NCI-H1092 treated with DMSO at 0.1 percent for 48 hours (cell line): ENCODE measurements at places on chromosomes 7 and 10.

DNA sequence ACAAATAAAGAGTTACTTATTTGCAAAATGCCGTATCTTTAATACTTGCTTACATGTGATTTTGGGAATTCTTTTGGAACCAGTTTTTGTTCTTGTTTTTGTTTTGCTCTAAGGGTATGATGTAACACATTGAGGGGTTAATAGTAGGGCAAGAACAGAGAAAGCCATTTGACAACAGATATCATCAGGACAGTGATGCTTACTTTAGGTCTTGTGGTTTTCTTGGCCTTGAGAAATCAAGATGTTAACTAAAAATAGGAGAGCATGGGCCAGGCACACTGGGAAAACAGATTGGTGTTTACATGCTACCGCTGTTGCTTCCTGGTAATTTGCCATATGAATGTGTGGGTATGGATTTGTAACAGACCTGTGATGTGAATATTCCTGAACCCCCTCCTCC is 3.7 kb downstream of the SAMD8 start:
- DNase-seq: no peak

GRCh38 chr10:7506571-7506970 is 95.7 kb upstream of the SFMBT2 start:
- no peak for DNase-seq

- no peak for DNase-seq
Measured at GRCh38 chr7:139562961-139563565, 39.6 kb downstream of the CLEC2L start.

DNA sequence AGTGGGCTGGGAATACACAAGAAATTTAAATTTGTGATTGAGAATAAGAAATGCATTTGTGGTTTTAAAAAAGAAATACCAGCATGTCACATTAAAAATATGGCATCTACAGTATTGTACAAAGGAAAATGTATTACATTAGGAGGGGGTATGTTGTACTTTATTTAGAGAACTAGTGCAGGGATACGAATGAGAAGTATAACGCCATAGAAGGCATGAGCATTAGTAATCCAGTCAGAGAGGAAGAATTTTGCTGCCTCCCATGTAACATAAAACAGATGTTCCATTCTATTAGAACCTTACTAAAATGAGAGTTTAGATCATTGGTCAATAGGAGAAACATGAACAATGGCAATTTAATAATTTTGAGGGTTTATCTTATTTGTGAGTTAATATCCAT is 182.2 kb downstream of the ADK start:
- DNase-seq: no peak

GRCh38 chr7:123070702-123071286 is 75.3 kb upstream of the TAS2R16 start:
- no peak for DNase-seq

- no peak for DNase-seq
Measured at GRCh38 chr10:95324436-95325268, 33.8 kb upstream of the PDLIM1 start.

GRCh38 chr7:41148521-41148951 is 554.4 kb downstream of the INHBA start:
- no peak for DNase-seq

DNA sequence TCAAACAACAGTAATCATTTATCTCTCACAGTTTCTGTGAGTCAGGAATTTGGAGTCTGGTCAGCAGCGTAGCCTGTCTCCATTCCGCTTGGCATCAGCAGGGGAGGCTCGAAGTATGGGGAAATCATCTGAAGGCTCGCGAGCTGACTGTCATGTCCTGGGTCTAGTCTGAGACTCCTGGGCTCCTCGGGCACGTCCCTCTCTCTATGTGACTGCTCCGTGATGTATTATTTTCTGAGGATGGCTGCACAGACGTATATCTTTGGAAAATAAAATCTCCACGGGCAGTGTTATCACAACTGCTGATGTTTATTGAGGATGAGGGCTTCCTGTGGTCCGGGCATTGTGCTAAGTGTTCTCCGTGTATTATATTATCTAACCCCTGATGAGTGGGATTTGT is 23.3 kb upstream of the PCGF5 start:
- no peak for DNase-seq

- no peak for DNase-seq
Measured at GRCh38 chr7:88692493-88692892, 67.0 kb upstream of the ZNF804B start.

GRCh38 chr7:70953331-70953741 is 178.6 kb upstream of the GALNT17 start:
- no peak for DNase-seq

GRCh38 chr10:7475046-7475911 is 64.4 kb upstream of the SFMBT2 start:
- DNase-seq: peak; percentile 90

- no peak for DNase-seq
Measured at GRCh38 chr7:157514746-157515145, 177.9 kb downstream of the DNAJB6 start.

DNA sequence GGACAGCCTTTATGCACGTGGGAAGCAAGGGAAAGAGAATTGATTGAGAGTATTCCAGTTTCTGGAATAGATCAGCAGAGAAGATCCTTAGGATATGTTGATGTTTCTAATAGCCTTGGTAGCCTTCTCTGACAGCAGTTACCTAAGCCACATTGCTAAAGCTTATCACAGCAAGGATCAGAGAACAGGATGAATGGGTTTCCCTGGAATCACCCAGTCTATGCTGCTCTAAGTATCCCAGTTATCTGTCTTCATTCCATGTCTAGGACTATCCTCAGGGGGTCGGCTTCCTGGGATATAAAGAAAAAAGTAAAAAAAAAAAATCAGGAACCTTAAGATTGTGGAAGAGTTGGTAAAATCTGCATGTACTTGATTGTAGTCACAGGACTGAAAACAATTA is 352.0 kb upstream of the AKR1E2 start:
- no peak for DNase-seq

DNA sequence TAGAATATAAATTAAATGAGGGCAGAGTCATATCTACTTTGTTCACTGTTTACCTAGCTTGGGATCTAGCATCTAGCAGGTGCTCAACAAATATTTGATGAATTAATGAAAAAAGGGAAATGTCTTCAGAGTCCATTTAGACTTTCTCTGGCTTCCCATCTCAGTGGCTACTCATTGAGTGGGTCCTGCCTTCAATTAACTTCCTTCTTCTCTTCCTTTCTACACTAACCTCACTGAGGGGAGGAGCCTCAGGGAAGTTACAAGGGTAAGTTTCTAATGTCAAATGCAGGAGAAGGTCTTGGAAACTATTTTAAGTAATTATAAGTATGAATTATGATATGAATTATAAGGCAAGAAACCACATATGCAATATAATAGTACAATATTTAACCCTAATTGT is 28.2 kb upstream of the MPP7 start:
- DNase-seq: no peak

GRCh38 chr7:50147951-50148808 is 55.1 kb upstream of the ZPBP start:
- no peak for DNase-seq

- peak; percentile 38 for DNase-seq
Measured at GRCh38 chr10:114653926-114654325, 4.1 kb downstream of the ABLIM1 start.

- DNase-seq: no peak
Measured at GRCh38 chr10:78502210-78502936, 468.7 kb downstream of the RPS24 start.

GRCh38 chr10:76124280-76124679 is 692.9 kb downstream of the LRMDA start:
- no peak for DNase-seq

GRCh38 chr10:100734295-100735086 is 10.9 kb upstream of the PAX2 start:
- no peak for DNase-seq

DNA sequence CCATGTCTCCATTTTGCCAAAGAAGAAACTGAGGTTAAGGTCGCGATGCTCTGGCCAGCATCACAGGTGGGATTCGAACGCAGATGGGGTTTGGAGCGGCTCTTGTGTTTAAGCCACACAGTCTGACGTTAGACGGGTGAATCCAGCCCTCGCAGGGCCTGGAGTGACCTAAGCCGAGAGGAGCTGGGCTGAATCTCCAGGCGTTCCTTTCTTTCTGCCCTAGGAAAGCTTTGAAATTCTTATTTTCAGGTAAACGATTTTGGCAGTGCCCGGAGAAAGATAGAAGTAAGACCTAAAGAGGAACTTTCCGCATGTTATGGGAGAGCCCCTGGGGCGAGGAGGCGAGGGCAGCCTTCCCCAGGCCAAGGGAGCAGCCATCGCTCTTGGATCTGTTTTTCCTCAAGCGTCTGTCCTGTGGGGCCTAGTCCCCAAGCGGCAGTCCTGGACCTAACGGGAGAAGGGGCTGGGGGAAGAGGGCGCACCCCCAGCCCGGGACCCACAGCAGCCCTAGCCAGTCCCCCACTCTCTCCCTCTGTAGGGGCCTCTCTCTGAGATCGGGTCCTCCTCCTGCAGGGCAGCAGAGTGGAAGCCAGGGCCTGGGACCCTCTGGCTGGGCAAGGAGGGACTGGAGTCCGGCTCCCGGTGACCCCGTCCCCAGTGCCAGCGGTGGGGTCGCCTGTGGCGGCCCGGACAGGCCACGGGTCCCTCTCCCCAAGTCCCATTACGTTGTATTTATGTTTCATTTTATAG is 8.9 kb upstream of the LBX1 start:
- DNase-seq: no peak

- DNase-seq: no peak
Measured at GRCh38 chr10:117537904-117538524, 4.5 kb upstream of the EMX2 start.

- no peak for DNase-seq
Measured at GRCh38 chr7:133977409-133978274, 149.5 kb upstream of the LRGUK start.

DNA sequence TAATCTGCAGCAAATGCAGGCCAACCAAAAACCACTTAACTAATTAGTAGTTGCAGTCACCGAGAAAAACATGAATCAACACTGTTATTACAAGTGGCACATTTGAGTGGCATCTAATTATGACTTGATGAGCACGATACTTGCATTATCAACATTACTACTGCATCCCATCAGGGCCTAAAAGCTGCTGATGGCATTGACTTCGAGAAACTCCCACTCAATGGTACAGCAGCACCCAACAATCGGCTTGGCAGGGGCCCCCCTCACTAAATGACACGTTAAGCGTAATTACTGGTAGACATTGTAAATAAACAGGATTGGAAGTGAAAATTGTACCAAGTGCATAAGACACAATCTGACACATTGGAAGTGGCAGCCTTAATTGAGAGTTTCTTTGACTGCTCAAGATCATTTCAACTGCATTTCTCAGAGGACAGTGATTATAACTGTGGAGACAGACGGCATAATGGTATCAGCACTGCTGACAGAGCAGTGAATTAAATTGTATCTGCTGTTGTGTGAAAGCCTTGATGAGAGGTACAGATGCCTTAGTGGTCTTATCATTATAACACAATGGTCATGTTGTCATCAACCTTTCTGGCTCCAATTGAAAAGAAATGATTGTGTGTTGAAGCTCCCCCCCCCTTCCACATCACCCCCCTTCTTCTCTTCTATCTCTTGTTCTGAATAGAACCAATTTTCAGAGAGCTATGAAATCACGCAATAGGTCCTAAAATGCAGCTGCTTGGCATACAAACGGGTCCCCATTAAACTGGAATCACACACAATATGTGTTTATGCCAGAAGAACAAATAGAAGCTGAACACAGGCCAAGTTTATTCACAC is 43.4 kb downstream of the SHTN1 start:
- peak; percentile 95 for DNase-seq

DNA sequence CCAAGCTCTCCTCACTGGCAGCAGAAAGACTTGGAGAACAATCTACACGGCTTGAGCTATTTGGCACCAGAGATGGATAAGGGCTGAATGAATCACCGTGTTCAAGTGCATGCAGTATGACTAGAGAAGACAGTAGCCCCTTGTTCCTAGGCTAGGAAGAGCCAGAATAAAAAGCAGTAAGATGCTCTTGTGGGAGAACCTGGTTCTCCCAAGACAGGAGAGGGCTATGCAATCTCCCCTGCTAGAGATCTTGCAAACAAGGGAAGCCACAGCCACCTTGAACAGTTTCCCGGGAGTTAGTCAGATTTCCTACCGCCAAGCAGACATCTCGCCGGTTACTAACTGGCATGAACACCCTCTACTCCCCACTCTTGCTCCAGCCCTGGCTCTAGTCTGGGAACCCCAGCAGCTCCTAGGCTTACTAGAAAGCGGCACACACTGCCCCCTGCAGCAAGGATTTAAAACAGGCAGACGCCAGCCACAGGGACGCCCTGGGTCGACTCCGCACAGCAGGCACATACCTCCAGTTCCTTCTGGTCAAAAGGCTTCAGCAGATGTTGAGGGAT is 107.3 kb downstream of the SMURF1 start:
- DNase-seq: no peak

DNA sequence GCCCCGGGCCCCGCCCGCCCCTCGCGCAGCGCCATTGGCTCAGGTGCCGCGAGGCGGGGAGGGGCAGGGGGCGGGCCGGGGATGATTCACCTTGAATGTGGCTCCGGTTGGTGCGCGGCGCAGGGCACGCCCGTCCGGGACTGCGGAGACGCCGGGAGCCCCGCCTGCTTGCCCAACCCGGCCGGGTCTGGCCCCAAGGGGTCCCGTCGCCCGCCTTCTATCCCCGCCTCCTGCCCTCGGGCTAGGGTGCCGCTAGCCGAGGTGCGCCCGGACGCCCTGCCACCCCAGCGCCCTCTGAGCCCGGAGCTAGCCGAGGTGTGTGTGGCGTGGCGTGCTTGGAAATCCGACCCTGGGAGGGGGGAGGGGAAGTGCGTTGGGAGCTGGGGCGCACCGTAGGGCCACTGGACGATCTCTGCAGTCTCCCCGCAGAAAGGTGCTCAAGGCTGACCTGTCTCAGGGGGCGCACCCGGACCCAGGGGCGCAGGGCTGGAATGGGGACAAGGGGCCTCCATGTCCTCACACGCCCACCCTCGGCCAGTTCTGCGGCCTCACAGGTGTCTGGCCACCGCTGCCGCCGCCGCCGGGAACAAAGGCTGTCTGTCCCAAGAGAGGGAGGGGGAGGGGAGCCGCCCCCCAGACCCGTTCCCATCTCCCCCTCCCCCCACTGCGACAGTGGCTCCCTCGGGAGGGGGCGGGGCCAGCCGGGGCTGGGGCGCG is 168.9 kb downstream of the NRF1 start:
- DNase-seq: peak; percentile 85

- no peak for DNase-seq
Measured at GRCh38 chr10:127948791-127949190, 41.9 kb downstream of the PTPRE start.

DNA sequence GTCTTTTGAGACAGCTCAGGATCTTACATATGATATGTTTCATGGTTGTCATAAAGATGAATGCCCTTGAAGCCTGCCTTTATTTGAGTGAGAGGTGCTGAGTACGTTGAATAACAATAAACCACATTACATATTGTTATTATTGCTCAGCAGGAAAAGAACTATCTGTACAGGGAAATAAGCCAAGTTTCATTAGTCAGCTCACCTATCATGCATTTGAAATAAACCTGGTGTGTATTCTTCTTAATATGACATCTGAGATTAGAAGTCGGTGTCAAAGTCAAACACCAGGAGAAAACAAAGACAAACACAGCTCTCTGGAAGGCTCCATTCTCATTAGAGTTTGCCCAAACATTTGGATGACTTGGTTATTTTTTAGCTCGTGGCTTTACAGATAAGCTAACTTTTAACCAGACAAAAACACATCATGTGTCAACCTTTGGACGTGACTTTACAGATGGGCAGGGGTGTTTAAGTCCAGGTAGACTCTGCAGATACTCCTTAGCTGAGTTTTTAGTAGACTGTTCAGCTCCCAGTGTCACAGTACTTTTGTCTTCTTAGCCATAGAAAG is 71.2 kb upstream of the AOAH start:
- DNase-seq: no peak
